ENCODE measurements at places on chromosomes 5 and 9.

GRCh38 chr5:180086816-180087399 lies 15.3 kb upstream of the RNF130 start:
- DNase-seq = no peak

DNA sequence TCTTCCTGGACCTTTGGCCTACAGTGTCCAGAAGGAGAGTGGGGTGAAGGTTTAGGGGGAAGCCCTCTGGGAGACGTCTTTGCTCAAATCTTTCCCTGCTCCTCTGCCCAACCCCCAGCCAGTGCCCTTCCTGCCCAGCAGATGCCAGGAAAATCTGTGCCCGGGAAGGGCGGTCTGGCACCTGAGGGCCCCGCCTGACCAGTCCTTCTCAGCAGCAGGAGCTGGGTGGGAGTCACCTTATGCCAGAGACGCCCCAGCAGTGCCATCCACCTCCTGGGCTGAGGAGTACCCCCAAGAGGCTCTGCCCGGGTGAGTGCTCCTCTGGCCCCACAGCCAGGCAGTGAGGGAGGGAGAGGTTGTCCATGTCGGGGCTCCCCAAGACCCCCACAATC lies 14.9 kb upstream of the CERCAM start:
- no peak for DNase-seq

GRCh38 chr5:168260353-168261226 lies 30.9 kb upstream of the WWC1 start:
- no peak for DNase-seq

- DNase-seq = no peak
Measured at GRCh38 chr9:85729882-85730281, 11.9 kb downstream of the AGTPBP1 start.

GRCh38 chr9:3419893-3420292 lies 105.9 kb downstream of the RFX3 start:
- no peak for DNase-seq
